ENCODE measurements at places on chromosomes 3 and 15.

- DNase-seq, result no peak
These were observed 5.2 kb upstream of the GOLIM4 start for GRCh38 chr3:168100777-168101492.

- no peak for DNase-seq
These were observed 69.7 kb downstream of the CACNA2D3 start for GRCh38 chr3:54192026-54192425.

GRCh38 chr3:71409352-71409751 is 174.2 kb downstream of the FOXP1 start:
- no peak for DNase-seq

GRCh38 chr3:53938645-53939044 is 47.0 kb upstream of the SELENOK start:
- peak; percentile 29 for DNase-seq

DNA sequence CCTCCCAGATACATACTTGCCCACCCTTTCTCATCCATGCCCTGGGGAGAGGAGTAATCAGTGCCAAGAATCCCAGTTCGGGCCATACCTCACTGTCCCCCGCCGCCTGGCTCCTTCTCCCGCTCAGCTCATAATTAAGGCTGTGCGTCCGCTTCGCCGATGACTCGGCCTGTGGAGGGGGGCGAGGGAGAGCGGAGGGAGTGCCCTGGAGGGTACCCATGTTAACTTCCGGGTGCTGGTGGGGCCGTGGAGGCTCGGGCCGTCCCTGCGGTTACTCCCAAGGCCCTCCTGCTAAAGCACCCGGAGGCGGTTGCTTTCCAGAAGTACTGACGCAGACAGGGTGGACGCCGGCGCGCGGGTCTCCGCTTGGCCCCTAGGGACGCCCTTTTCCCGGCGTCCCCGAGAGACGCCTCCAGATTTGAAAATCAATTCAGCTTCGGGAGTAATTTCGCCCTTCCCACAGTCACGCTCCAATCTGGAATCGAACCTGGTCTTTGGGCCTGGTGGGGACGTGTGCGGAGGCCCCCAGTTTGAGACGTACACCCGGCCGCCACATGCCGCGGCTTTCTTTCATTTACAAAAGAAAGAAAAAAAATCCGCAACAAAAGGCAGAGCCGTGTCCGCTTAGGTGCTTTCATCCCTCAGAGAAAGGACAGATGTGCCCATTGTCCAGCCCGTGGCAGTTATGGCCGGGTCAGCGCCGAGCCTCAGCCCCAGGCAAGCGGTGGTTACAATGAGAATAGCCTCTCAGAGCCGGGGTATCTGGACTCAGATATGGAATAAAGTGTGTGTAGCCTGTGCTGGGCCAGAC is 1.0 kb upstream of the ONECUT1 start:
- DNase-seq, result peak; percentile 27

GRCh38 chr15:51814606-51815005 is 14.8 kb upstream of the TMOD3 start:
- no peak for DNase-seq

GRCh38 chr3:98612996-98613517 is 19.6 kb upstream of the CPOX start:
- no peak for DNase-seq
